CD4-positive, alpha-beta T cell treated with Interleukin-17A for 4 hours (primary cell): ENCODE measurements at places on chromosomes 11 and 22.

DNA sequence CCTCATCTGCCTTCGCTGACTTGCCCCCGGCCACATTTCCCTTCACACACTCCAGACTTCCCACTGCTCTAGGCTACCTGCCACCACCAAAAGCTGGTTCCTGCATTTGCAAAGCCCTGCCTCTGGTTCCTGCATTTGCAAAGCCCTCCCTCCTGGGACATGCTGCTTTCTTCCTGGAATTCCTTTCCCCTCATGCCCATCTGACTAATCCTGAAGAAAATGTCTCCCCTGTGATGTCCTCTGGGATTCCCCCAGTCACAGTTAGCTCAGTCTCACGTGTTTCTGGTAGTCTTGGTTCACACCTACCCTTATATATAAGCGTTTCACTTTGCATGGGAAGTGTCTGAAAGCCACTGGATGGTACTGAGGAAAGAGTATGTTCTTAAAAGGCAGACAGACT lies 206.9 kb downstream of the DBX1 start:
- DNase-seq: no peak

DNA sequence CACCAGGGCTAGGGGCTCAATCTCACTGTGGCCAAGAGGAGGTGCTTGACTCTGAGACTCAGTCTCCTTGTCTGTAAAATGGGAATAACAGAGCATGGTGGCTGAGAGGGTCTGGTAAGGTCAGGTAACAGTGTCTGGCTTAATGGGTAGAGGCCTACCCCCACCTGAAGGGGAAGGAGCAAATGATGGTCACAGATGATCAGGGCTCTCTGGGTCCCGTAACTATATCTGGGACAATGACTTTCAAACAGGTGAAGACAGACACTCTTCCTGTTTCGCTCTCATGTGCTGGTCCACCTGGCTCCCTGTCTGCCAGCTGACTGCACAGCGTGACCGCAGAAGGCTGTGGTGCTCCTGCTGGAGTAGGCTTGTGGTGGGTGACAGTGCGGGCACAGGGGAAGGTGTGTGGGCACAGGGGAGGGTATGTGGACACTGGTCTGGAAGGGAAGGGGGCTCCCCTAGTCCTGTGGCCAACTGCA lies 4.0 kb downstream of the A4GALT start:
- no peak for DNase-seq

GRCh38 chr11:101429703-101430540 lies 153.9 kb downstream of the TRPC6 start:
- no peak for DNase-seq

GRCh38 chr11:76234021-76234415 lies 27.7 kb upstream of the WNT11 start:
- peak; percentile 32 for DNase-seq

- DNase-seq: peak; percentile 18
Observed at GRCh38 chr11:66976028-66976467, 944 bp downstream of the C11orf86 start.

- DNase-seq: no peak
Observed at GRCh38 chr11:69828276-69828970, 9.2 kb upstream of the FGF3 start.

DNA sequence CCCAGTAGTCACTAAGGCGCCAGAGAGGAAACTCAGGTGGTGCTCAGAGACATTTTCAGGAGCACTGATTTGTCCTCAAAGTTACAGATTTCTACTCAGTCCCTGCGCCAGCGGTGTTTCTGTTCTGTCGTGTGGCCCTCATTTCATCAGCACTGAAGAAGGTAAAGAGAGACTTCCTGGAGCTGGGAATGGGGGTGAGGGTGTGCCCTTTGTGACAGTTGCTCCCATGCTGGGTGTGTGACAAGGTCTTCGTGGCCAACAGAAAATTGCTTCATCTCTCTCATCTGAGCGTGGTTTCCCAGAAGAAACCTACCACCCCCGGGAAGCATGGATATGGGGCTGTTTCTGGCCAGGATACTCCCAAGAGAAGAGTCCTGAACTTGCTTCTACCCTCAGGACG lies 2.0 kb upstream of the PPARA start:
- DNase-seq: no peak

DNA sequence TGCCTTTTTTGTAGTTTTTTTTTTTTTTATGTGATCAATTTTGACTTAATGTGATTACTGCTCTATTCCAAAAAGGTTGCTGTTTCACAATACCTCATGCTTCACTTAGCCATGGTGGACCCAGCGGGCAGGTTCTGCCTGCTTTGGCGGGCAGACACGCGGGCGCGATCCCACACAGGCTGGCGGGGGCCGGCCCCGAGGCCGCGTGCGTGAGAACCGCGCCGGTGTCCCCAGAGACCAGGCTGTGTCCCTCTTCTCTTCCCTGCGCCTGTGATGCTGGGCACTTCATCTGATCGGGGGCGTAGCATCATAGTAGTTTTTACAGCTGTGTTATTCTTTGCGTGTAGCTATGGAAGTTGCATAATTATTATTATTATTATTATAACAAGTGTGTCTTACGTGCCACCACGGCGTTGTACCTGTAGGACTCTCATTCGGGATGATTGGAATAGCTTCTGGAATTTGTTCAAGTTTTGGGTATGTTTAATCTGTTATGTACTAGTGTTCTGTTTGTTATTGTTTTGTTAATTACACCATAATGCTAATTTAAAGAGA lies 12.5 kb downstream of the CCND1 start:
- no peak for DNase-seq
